ENCODE measurements at places on chromosomes 1 and 21.

- no peak for DNase-seq
These were observed 300.1 kb downstream of the BRINP3 start for GRCh38 chr1:190177555-190177954.

DNA sequence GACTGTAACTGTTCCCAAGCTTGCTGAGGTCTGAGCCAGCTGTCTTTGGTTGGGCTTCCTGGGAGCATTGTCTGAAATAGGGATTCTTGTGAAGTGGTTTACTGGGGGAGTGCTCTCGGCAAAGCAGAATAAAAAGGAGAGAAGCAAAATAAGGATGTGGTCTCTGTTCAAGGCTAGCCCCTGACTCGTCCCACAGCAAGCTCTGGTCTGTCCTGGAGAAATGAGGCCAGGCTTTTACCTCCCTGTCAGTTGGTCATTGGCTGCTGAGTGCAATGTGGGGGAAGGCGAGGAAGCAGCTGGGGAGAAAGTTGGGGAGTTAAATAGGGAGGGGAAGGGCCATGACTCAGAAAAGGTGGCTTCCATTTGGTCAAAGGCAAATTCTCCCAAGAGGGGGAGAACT, 303.9 kb upstream of the DUSP10 start:
- no peak for DNase-seq

GRCh38 chr1:228933753-228934152, 198.5 kb downstream of the RHOU start:
- no peak for DNase-seq

DNA sequence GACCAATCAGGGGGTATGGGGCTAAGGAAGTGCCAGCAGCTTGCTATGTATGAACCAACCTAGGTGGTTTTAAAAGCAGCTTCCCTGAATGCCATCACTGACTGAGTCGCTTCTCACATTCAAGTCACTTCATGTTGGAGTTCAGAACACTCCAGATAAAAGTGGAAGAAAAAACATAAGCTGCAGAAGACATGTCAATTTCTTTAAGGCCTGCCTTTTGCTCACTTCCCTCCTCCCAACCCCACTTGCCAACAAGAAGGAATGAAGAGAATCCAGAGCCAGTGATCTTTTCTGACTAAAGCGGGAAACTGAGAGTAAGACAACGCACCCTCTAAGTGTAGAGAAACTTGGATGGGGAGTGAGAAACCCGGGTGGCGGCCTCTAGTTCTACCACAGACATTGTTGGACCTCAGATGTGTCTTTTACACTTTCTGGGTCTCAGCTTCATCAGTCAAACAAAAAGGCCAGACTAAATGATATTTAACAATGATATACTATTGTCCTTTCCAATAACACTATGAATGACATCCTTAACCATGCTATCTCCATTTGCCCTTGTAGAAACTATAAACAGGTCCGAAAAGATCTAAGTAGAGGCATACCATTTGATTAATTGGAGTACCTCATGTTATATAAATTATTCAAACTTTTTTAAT, 54.1 kb downstream of the LUZP1 start:
- no peak for DNase-seq

DNA sequence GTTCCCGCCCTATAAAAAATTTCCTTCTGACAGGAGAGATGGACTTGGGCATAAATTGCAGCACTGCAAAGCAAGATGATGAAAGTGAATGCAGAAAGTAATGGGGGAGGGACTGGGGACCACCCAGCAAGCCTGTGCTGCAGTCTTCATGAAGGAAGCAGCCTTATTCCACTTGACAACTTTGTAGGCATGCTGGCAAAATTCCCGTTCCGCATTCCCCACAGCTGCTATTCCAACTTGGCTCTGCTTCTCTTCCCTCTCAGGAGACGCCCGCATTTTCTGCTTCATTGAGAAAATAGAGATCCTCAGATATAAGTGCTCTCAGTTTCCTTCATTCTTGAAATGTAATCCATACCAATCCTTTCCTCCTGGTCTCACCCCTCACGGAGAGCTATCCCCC, 2.4 kb downstream of the HMGB4 start:
- no peak for DNase-seq

DNA sequence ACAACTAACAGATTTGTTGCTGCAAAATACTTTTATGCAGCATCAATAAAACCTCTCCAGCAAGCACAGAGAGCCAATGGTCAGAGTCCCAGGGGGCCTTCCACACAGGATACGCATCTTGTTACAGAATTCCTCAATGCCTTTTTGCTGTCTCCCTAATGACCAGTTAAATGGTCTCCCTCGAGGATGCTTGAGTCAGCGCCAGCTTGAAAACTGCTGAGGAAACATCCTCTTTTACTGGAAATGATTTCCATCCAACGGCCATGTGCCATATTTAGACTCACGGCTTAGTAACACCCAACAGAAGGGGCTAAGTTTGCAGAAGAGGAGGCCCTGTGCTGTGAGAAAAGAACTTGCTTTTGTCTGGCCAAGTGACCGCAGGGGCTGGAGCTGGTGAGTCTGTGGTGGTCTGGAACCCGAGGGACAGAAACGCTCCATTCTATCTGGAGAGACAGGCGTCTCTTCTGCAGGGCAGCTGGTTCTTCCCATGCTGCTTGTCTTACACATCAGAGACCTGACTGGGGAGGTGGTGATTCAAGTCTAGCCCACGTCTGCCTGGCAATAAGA, 496.4 kb downstream of the SETD4 start:
- DNase-seq: no peak

DNA sequence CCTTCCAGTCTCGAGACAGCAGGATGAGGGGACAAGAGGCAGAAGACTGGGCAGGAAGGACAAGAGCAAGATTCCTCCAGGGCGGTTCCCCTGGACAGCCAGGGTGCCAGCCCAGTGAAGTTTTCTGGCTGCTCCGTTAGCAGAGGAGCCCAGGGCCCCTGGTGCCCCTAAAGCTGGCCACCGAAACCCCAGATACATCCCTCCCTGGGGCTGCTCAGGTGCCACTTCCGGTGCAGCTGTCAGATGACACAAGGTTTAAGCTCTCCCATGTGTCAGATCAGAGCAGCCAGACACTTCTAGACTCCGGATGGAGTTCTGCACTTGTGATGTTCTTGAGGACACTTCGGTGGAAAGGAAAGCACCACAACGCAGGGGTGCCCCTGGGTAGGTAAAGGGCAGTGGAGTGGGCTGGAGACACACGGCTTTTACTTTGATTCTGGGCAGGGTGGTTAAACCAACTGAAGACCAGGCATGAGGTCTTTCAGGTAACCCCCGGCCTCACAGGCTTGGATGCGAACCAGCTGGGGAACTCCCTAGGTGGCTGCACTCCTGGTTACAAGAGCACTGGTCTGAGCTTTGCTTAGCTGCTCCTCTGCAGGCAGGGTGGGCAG, 85.7 kb downstream of the ITPKB start:
- DNase-seq: no peak

GRCh38 chr1:231387770-231388669, 34.1 kb downstream of the EGLN1 start:
- DNase-seq: no peak

GRCh38 chr1:27346357-27346756, 4.5 kb downstream of the SYTL1 start:
- no peak for DNase-seq

DNA sequence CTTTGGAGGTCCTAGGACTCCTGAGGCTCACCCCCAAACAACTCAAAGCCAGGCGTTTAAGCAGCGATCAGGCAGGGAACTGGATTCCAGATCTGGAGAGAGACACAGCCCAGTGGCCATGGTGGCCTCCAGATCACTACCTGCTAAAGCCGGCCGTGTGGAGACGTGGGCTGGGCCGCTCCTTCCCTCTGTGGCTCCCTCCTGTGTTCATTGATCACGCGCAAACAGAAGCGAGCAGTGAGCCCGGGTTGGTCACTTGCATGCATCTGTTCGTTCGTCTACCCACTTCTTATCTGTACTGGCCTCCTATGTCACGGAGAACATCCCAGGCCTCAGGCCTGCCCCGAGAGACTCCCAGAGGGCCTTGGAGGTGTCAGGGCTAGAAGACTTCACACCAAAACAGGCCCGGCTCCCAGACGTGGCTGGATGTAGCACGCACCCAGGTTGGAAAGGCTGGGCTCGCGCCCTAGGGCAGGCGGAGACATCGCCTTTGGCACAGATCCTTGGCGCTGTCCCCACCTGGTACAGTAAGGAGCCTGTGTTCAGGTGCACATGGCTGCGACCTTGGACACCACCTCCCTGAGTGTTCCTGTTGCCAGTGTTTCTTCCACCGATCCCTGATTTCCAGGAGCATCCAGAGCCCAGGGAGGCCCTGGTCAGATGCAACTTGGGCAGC, 76.7 kb upstream of the ARHGEF16 start:
- DNase-seq: no peak

DNA sequence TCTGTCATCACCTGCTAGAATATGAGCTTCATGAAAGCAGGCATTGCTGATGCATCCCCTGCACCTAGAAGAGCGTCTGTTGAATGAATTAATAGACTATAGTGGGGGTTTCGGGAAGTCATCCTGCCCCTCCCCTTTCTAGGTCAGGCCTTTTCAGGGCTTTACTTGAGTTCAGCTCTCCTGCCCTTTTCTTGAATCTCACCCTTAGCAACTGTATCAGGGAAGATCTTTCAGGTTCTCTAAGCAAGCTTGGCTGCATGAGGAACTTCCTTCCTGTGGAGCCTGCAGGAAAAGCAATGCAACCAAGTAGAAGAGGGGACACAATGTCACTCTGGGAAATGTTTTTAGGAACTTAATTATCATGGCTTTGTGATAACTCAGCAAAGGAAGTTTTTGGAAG, 27.2 kb upstream of the KIAA0040 start:
- no peak for DNase-seq

- no peak for DNase-seq
These were observed 84.3 kb upstream of the L1TD1 start for GRCh38 chr1:62110198-62110817.

DNA sequence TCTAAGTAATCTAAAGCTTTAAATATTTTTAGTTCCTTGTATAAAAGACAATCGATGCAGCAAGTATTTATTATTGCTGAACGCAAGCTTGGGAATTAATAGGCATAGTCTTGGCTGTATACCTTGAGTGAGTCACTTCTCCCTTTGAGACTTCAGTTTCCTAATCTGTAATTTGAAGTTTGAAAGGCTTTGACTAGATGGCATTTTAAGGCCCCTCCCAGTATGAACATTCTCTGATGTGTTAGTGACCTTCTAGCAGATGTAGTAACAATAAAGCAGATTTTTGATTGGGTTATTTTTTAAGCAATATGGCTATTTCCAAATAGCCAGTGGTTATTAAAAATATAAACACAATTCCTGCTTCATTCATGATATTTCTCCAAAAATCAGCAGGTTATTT, 58.2 kb downstream of the DUSP10 start:
- DNase-seq: no peak

DNA sequence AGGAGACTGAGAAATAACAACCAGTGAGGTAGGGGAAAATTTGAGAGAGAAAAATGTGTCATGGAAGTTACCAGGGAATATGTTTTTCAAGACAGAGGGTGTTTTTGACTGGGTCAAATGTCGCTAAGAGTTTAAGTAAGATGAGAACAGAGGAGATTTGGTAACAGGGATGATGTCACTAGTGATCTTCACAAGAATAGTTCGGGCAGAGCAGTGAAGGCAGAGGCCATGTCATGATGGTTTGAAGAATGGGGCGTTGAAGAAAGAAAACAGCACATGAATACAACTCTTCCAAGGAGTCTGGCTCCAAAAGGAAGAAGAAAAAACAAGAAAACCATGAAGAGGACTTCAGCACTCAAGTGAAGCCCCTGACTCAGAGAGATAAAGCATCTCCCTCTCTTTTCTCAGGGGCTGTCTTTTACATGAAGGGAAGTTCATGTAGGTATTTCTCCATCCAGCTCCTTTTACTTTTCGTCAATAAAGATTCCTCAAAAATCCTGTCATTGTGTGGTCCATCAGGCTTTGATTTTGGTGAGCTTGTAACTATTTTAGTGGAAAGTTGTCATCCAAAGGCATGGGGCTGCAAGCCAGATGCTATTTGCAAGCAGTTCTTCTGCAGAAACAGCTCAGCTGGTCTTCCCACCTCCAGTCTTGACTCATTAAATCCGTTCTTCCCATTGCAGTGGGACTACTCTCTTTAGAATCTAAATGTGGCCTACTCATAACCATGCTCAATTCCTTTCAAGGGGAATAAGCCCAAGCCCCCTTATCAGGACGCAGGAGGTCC, 397.3 kb downstream of the LMX1A start:
- no peak for DNase-seq

DNA sequence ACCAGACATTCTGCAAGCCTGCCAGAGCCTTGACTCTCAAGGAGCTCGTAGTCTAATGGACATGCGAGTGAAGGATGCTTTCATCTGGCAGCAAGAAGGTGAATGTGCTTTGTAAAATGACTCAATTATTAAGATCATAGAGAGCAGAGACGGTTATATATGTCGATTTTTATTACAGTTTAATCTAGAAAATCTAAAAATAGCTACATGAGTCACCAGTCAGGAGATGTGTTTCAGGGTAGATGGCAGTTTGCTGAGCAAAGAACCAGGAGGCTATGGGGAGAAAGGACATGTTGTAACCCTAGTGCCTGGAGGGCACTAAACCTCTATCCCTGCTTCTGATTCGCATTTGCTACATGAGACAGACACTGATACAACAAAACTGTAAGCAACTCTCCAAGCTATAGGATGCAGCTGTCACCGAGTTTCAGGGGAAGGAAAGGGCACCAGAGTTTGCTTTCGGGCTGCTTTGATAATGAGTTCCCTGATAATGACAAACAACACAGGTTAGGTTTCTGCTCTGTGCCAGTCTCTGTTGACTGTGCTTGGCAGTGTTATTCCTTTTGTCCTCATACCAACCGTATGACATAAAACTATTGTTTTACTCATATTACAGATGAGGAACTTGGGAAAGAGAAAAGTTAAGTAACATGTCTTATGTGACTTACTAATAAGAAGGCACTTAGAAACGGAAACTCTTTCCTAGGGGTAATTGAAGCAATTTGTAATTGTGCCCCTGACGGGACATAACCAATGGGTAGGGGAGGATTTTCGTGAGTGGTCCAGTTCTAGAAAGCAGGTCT, 43.2 kb downstream of the C1orf198 start:
- DNase-seq: peak; percentile 14

DNA sequence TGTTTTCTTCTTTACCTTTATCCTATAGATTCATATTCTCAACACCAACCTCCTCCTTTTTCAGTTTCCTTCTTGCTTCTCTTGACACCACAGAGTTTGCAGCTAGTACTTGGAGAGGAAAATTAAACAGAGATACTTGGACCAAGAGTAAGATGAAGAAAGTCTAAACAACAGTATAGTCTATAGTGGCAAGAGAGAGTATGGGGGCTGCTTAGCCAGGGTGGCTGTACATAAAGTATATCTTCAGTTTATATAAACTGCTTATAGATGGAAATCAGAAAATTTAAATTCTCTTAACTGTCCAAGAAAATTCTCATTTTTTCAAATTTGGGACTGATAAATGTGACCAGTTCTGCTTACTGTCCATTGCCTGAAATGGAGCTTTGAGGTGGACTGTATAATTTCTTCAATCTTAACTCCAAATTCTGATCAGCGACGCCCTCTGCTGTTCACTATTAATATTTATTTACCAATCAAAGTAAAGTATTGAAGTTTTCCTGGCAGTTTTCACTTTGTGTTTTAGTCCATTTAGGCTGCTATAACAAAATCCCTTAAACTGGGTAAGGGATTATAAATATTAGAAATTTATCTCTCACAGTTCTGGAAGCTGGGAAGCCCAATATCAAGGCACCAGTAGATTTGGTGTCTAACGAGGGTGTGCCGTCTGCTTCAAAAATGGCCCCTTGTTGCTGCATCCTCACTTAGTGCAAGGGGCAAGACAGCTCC, 14.8 kb upstream of the METTL18 start:
- DNase-seq: peak; percentile 69

GRCh38 chr1:195618287-195618686, 990.0 kb downstream of the KCNT2 start:
- no peak for DNase-seq

- DNase-seq: no peak
These were observed 944.5 kb downstream of the KCNT2 start for GRCh38 chr1:195663549-195664280.

Data from erythroblast (primary cell).